H1 (cell line): ENCODE measurements at places on chromosomes 12 and 14. TPM values are rescaled to one million over a fixed set of nuclear protein-coding genes. Genes with fewer than 3 reads are reported as not detected.

GRCh38 chr12:7322599-7322998 is 18.7 kb downstream of the ACSM4 start:
- no peak for DNase-seq

DNA sequence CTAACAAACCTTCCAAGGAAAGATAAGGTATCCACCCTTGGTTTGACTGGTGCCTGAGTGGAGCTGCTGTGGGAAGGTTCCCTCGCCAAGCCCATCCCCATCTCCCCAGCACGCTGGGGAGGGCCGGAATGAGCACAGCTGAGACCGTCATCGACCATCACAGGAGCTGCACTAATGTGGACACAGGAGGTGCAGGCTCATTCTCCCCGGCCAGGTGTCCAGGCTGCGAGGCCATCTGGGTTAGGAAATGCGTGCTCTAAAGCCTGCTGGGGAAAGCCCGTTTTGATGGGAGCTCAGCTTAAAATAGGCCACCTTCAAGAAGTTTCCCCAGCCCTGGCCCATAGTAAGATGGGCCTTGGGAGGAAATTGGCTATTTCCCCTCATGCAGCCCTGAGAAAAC is 35.2 kb upstream of the FOXN3 start:
- no peak for DNase-seq

- DNase-seq: no peak
Observed at GRCh38 chr14:71013551-71014192, 106.4 kb downstream of the PCNX1 start.

DNA sequence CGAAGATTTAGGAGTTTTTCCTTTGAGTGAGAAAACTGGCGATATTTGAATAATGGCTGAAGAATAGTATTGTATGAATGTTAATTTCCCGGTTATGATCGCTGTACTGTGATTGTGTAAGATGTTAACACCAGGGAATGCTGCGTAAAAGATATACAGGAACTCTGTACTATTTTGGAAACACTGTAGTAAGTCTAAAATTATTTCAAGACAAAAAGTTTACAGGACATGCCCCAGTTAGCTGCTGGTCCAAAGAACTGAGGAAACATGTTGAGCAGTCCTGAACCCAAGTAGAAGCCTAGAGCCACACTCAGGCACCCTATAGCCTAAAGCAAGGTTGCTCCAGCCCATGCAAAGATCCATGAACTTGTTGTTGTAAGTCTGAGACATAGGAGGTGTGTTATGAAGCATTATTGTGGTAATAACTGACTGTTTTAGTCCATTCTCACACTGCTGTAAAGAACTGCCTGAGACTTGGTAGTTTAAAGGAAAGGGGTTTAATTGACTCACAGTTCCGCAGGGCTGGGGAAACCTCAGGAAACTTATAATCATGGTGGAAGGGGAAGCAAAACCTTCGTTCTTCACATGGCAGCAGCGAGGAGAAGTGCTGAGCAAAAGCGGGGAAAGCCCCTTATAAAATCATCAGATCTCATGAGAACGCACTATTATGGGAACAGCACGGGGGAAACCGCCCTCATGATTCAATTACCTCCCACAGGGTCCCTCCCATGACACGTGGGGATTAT is 99.8 kb upstream of the RESF1 start:
- no peak for DNase-seq

DNA sequence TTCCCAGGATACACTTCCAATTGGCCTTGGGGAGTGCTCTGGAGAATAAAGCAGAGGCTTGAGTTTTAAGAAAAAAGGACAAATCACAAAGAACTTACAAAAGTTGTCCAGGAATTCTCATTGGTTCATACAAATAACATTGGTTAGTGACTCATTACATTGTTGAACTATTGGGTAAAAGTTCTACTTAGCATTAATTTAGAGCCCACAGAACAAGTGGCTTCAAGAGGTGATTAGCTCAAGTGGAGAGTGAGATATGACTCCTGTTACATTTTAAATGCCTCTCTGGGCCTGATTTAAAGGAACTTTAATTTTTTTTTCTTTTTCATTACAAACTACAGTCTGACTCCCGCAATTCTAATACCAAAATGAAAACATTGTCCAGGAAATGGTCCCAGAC is 72.9 kb downstream of the ASCL4 start:
- DNase-seq: no peak

GRCh38 chr12:128968668-128969067 is 115.4 kb downstream of the GLT1D1 start:
- no peak for DNase-seq

- DNase-seq: no peak
Observed at GRCh38 chr12:77070800-77071449, 5.6 kb upstream of the E2F7 start.

DNA sequence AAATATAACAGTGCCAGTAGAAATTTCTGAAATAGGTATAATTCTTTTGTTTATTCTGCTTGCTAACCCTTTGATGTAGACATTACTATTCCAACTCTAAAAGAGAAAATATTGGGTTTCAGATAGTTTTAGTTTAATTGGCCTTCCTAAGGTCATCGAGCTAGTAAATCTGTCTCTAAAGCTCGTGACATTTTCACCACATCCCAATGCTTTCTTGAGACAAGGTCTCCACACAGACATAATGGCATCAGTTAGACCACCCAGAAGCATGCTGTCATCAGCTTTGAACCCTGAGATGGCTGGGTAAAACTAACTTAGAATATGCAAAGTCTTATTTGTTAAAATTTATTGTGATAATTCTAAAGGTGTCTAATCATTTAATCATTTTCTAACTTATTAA is 52.0 kb downstream of the PIK3C2G start:
- DNase-seq: no peak

GRCh38 chr12:68031881-68032739 is 42.9 kb downstream of the IFNG-AS1 start:
- DNase-seq: no peak

GRCh38 chr14:92969871-92970270 is 46.9 kb downstream of the CHGA start:
- no peak for DNase-seq

GRCh38 chr14:70744641-70745040 is 64.7 kb downstream of the MAP3K9 start:
- DNase-seq: no peak

- peak; percentile 46 for DNase-seq
Observed at GRCh38 chr14:105149146-105149781, 19.3 kb downstream of the JAG2 start.

DNA sequence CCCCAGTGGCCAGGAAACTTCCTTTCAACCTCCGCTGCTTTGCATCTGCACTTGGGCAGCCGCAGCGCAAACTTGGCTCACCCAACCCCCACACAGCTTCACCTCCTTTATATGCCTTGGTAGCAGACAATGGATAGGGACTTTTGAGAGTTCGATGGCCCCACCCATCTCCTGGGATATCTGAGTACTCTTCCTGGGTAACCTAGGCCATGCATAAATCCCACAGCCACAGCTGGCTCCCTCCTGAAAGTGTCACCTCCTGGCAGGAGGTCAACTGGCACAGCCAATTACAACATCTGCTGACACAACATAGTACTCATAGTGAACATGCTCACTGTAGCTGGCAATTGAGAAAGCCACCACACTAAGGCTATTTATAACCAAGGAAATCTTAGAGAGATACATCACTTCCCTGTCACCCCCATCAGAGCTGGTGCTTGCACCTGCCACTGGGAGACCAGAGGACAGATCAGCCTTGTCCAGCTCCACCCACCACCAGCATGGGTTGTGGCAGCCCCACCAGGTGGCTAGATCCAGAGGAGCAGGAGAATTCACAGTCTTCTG is 410.0 kb downstream of the SYT1 start:
- DNase-seq: no peak

GRCh38 chr14:55313480-55313879 is 42.3 kb downstream of the FBXO34 start:
- no peak for DNase-seq

DNA sequence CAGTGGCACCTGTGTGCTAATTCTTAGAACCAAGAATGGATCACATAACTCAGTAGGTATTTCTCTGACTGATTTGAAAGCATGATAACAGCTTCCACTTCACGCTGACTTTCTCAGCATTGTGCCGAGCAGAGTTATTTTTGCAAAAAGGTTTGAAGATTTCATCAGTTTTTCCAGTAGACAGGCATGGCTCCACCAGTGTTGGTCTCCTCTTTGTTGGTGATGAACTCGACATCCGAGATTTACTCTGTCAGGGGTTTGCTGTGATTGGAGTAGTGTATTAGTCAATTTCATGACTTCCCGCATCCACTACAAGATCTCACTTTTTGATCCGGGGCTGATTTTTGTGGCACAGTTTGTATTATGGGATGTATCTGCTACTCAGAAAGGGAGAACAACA is 85.3 kb downstream of the PRKCH start:
- DNase-seq: no peak

- DNase-seq: no peak
Observed at GRCh38 chr12:106078358-106079010, 60.3 kb downstream of the NUAK1 start.

DNA sequence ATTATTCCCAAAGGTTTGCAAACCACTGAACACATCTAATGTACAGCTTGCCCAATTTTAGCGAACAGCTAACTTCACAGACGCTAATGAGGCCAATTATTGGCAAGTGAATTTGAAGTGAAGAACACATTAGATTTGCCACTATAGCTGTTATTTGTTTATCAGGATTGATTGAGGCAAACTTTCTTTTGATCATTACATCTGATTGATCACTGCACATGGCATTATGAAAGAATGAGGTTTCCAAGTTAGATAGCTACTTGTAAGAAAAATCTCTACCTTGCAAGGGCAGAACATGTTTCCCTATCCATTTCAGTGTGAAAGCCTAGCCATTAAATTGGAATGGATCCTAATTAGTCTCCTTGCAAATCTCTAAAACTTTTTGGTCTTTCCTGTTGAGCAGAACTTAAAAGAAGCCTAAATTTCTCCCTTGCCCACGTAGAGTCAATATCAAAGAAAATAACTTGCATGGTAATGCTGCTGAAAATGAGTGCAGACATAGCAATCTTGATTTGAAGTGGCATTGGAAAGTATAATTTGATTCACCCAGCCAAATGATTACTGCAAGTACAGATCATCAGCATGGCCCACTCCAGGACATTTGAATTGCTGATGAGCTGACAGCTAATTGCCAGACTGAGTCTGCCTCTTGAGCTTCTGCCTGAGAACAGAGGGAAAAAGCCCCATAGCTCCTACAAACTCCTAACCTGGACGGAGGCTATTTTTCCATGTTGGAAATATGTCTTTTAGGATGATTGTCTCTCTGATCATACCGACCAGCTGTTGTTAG is 98.6 kb downstream of the TPH2 start:
- DNase-seq: no peak

GRCh38 chr12:75633789-75634188 is 122.4 kb upstream of the KRR1 start:
- DNase-seq: no peak

- DNase-seq: no peak
Observed at GRCh38 chr12:72189266-72189665, 82.9 kb upstream of the TRHDE start.

- DNase-seq: no peak
Observed at GRCh38 chr12:11895421-11896078, 175.2 kb upstream of the BCL2L14 start.

DNA sequence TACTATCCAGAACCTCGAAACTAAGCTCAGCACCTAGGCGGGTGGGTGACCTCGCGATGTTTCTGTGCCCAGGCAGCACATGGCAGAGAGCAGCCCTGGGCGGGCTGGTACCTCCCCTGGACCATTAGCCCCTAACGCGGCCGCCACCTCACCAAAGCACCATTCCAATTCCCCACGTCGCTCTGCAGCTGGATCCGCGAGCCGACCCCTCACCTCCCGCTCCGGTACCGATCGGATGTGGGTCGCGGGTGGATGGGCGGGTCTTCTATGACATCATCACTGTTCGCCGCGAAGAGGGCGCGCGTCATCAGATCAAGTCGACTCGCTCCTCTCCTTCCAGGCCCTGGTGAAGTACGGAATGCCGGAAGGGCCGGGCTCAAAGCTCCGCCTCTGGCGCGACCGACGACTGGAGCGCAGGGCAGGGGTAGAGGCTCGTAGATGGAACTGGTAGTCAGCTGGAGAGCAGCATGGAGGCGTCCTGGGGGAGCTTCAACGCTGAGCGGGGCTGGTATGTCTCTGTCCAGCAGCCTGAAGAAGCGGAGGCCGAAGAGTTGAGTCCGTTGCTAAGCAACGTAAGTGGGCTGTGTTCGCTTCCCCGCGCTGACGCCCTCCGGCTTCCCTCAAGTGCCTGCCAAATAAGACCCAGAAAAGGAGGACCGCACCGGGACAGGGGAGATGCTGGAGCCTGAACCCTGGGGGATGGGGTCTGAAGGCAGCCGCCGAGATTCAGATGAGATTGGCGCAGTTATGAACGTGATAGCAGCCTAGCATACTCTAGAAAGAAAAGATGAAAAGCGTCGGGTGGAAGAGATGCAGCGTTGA is at the start of the genes SLC38A6 and TRMT5:
Gene SLC38A6, plus strand, starts transcription at position 435 of the 822 bp plus-strand sequence. Its CDS starts 33 bp downstream, at position 468.
Gene TRMT5, minus strand, starts transcription at position 269 of the 822 bp plus-strand sequence. Its CDS starts 106 bp downstream, at position 163.
- peak; percentile 97 for DNase-seq

- no peak for DNase-seq
Observed at GRCh38 chr12:22670762-22671161, 45.8 kb downstream of the ETNK1 start.

DNA sequence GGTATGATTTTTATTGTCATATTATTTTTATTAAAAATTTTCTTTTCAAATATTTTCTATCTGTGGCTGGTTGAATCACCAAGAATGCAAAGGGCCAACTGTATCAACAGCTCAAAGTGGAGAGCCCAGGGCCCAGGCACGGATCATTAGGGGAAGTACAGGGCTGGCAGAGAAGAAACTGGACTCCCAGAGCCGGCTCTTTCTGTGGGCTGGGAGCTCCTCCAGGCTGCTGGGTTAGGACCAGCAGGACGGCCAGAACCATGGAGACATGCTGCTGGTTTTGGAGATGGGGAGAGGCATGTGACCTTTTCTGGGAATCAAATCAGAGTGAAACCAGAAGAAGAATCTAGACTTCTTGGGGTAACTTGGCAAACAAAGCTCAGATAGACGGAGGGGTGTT is 220.5 kb downstream of the CACNA1C start:
- no peak for DNase-seq

GRCh38 chr14:68516342-68516741 is 276.5 kb downstream of the ZFP36L1 start:
- no peak for DNase-seq

GRCh38 chr12:63922474-63922873 is 78.0 kb downstream of the SRGAP1 start:
- no peak for DNase-seq

- DNase-seq: no peak
Observed at GRCh38 chr12:121765573-121765972, 27.9 kb downstream of the RHOF start.

GRCh38 chr12:92434607-92435025 is 268.2 kb upstream of the PLEKHG7 start:
- no peak for DNase-seq

SDSL gene
- 0.69 TPM in 1 of 2 replicates, not detected in the other for total RNA-seq

TRIM9 gene
- total RNA-seq: 3.8 and 5.4 TPM in 2 replicates

IGF1 gene
- total RNA-seq: not detected in 2 replicates

JPH4 gene
- 46.4 and 46.7 TPM in 2 replicates for total RNA-seq

APAF1 gene
- total RNA-seq: 21.0 and 22.6 TPM in 2 replicates

KIF5A gene
- total RNA-seq: 21.9 and 22.8 TPM in 2 replicates

BCL11B gene
- total RNA-seq: 5.9 TPM in 2 replicates

DHRS2 gene
- 0.44 and 1.1 TPM in 2 replicates for total RNA-seq

KLHL42 gene
- 21.6 and 22.8 TPM in 2 replicates for total RNA-seq

MANSC4 gene
- total RNA-seq: not detected in 2 replicates

FOXG1 gene
- 0.24 and 0.29 TPM in 2 replicates for total RNA-seq

LALBA gene
- not detected in 2 replicates for total RNA-seq

GRIP1 gene
- total RNA-seq: 27.3 and 37.6 TPM in 2 replicates

FGF6 gene
- total RNA-seq: not detected in 2 replicates
